ENCODE measurements at places on chromosomes 7 and 10.

GRCh38 chr7:35968140-35968940 is 167.5 kb downstream of the SEPTIN7 start:
- DNase-seq, result no peak

GRCh38 chr10:114388275-114388674 is 16.0 kb downstream of the AFAP1L2 start:
- no peak for DNase-seq

DNA sequence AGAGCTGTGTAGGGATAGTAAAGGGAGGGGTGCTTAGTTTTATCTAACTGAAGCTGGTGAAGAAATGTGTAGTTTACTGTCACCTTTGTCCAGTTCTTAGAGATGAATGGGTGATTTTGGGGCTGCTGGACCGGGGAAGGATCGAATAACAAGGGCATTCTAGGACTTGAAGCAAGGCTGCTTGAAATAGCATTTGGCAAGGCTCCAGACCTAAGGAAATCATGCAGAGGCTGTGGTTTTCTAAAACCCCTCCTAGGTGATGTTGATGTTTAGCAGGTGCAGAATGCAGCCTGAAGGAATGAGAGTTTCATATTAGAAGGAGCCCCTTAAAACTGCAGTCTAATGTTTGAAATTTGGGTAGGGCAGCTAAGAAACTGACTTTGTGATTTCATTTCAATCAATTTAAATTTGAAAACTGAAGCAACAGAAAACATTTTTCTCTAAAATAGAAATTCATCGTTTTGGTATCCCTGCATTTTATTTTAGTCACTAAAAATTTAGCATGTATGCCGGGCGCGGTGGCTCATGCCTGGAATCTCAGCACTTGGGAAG is 68.5 kb downstream of the TET1 start:
- DNase-seq, result no peak

- DNase-seq, result no peak
Measured at GRCh38 chr10:108424656-108425055, 1260.2 kb upstream of the SORCS1 start.

GRCh38 chr10:124238367-124238766 is 145.0 kb upstream of the CHST15 start:
- no peak for DNase-seq

DNA sequence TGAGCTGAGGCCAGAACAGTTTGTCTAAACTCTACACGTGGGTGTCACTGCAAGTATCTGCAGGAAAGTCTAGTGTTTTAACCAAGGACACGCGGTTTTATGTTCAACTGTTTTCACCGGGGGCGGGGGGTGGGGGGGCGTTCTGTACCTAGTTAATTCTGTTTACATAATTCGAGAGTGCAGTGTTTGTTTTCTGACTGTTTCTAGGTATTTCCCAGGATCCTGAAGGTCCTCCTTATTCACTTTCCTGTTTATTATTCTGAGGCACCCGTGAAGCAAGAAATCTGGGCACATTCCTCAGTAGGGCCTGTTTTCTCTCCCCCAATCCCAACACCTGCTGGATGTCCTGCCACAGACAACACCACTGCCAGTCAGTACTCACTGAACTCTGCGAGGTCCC is 7.6 kb downstream of the LOXL4 start:
- DNase-seq, result no peak

DNA sequence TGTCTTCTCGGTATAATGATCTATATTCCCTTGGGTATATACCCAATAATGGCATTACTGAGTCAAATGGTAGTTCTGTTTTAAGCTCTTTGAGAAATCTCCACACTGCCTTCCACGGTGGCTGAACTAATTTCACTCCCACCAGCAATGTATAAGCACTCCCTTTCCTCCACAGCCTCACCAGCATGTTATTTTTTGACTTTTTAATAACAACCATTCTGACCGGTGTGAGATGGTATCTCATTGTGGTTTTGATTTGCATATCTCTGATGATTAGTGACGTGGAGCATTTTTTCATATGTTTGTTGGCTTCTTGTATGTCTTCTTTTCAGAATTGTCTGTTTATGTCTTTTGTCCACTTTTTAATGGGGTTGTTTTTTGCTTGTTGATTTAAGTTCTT is 33.6 kb downstream of the KIAA1217 start:
- DNase-seq, result no peak

- DNase-seq, result no peak
Measured at GRCh38 chr7:96319439-96319838, 2.5 kb downstream of the SLC25A13 start.

DNA sequence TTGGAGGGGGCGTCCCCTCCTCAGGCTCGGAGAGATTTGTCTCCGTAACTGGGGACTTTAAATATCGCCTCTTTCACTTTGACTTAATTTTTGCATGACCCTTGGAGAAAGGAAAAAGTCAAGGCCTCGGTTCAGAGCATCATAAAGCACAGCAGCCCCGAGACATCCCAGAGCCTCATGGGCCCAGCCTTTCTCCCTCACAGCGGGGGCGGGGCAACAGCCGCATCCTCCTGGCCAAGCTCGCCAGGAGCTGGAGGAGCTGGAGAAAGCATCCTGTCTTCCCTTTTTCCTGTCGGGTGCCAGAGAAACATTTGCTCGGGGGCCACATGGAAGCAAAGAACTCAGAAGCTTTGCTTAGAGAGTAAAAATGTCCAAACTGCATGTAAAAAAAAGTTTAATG is 43.6 kb upstream of the DPYSL4 start:
- DNase-seq, result no peak

Data from stimulated activated CD8-positive, alpha-beta memory T cell treated with anti-CD3 and anti-CD28 coated beads, Interleukin-12 subunit alpha, Interleukin-12 subunit beta, amount 100 ng/mL, for 4 hours (primary cell).